ENCODE measurements at places on chromosomes 1 and 21.

- no peak for DNase-seq
These were observed 305.3 kb downstream of the KCNT2 start for GRCh38 chr1:196302981-196303380.

DNA sequence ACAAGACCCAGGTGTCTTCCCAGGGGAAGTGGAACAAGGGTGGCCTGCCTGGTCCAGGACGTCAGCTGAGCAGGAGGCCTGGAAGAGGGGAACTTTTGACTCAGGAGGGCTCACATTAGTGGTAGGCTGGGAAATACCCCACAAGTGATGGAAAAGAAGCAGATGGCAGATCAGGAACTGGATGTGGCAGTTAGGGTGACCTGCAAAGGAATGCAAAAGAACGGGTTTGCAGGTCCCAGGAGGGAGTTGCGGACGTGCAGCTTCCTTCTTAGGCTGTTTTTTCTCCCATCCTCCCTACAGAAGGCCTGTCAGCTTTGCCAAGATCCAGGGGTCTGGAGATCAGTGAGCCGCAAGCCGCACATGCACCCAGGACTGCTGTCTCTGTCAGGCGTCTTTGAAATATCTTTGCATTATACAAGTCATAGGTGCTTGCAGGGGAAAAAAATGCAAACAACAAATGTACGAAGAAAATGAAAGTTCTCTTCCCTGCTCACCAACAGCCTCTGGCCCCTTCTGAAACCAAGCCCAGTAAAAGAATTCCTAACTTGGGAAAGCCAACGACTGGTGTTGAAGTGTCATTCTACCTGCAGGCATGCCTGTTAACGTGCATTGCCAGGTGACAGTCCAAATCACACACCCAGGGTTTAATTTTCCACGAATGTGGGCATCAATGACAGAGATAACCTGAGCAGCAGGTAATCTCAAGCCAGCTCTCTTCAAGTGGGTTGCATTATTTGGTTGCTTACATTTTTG is 34.4 kb downstream of the NENF start:
- DNase-seq: no peak

GRCh38 chr21:33391656-33392055 is 11.6 kb upstream of the IFNGR2 start:
- DNase-seq: no peak

- DNase-seq: peak; percentile 66
These were observed 5.8 kb upstream of the EPHA8 start for GRCh38 chr1:22557341-22557950.

- no peak for DNase-seq
These were observed 95.4 kb upstream of the CLDN14 start for GRCh38 chr21:36575306-36575705.

DNA sequence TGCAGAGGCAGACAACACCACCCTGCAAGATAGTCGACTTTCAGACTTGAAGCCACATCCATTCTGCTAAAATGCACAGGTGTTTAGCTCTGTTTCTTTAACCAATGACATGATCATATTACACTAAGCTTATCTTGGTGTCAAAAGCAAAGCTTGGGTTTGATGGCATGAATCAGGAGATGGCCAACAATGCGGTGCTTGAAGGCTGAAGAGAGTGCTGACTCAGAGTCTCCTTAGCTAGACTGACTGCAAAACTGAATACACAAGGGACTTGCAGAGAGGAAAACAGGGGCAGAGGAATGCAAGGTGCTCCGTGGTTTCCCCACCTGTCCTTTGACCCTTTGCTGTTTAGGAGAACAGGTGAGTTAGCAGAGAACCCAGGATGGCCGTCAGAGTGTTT is 262.6 kb downstream of the SIPA1L2 start:
- DNase-seq: no peak

DNA sequence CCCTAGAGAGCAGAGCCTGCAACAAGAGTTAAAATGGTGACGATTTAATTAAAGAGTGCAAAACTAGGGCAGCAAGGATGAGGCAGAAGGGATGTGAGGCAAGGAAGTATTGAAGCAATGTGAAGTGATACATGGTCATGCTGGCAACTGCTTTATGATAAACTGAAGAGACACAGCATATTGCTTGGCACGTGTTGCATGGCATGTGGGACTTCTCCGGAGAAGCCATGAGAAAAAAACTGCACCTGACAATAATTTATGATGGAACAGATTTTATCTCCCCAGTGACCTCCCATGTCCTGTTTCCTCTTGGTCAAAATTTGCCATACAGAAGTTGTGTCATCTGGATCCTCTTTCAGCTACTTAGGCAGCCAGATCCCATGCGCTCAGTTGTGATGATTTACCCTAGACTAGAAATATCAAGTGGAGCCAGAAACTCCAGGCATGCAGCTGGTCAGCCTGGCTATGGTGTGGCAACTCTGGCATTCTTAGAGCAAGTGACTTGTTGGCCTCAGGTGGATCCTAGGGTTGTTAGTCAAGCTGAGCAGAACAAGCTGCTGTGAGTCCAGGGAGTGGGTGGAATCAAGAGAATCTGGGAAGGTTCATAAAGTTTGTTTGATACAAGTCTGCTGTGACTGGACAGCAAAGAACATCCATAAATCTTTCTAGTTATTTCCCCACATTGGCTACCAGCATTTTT is 611.4 kb upstream of the USP24 start:
- DNase-seq: no peak

DNA sequence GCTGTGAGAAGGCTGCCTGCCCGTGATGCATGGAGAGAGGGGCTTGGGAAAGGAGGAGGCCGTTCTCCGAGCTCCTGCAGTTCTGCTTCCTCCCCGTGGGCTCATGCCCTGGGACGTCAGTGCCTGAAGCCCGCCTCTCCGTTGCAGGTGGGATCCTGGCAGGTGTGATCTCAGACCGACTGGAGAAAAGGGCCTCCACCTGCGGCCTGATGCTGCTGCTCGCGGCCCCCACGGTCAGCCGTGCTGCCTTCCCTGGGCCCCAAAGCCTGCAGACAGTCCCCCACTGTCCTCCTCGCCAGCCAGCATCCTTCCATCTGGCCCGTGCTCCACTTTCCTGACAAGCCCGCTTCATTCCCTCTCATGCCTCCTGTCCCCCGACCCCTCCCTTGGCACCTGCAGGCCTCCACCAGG is 50.9 kb downstream of the SLC37A1 start:
- no peak for DNase-seq

DNA sequence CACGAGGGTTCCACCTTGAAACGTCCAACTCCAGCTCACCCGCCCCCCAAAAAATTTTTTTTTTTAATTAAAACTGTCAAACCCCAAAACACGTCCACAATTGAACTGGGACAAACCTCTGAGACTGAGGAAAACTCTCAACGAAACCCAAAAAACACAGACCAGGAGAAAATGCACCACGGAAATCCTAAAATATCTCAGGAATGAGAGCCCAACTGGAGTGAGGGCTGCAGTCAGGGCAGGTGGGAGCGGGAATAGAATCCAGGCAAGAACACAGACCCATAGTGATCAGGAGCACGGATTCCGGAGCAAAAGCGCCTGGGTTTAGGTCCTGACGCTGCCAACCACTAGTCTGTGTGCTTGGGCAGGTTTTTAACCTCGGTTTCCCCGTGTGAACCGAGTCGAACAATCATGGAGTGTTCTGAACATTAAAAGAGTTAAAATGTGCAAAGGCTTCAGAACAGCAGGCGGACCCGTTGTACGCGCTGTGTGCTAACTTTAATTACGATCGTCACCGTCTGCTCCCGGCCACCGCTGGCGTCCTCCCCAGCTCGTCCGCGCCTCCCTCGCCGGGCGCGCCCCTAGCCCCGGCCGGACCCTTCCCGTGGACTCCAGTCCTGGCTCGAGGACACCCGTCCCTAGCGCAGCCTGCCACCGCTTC is 624 bp downstream of the ARHGAP29 start:
- DNase-seq: no peak

GRCh38 chr1:196550731-196551130 is 57.5 kb downstream of the KCNT2 start:
- no peak for DNase-seq

GRCh38 chr1:8378981-8379470 is 61.1 kb downstream of the SLC45A1 start:
- no peak for DNase-seq

DNA sequence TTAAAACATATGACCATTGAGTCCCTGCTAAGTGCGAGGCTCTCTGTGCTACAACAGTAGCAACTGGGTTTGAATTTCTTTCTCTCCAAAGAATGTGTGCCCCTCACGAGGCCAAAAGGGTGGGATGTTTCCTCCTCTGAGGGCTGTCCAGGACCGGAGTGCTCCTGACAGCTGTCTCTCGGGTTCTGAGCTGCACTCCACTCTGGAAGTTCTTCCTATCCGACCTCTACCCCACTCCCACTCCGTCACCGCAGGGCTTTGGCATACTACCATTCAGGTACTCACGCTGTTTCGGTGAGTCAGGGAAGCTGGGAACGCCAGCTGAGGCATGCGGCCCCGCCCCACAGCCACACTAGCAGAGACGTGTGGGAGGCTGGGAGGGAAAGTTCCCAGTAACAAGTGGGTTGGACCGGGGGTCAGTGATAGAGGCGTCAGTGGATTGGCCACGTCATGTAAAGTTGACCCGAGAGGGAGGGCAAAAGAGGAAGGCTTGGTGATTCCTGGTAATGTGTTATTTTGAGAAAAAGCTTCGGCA is 705 bp upstream of the SLC50A1 start:
- DNase-seq: peak; percentile 66

- DNase-seq: no peak
These were observed 90.7 kb downstream of the XCL2 start for GRCh38 chr1:168453056-168453455.

DNA sequence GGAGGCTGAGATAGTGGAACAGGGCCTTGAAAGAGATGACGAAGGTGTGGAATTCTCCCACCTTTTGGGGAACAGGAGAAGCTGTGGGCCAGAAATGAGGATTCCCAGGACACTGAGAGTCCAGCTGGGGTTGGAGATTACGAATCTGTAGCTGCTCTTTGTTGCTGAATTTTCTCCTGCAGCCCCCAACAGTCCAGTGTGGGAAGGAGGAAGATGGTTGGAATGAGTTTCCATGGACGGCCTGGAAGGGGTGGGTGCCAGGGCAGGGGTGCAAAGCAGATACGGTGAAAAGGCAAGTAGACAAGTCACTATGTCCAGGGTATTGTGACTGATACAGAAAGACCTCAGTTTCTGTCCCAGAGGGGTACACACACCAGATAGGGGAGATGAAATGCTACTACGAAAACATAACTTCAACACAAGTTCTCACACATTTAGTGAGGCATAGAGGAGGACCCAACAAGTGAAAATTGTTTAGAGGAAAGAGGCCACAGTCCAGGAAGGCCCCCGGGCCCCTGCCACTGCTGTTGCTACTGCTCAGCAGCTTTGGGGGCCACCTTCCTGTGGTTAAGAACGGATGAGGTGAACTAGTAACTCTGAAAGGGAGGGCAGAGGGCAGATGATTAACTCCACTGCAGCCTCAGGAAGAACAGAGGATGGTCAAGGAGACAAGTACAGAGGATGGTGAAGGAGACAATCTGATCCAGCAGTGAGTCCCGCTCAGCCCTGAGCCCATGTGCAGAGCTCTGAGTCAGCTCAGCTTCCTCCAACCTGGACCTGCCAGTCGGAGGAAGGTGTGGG is 7.3 kb downstream of the CD244 start:
- DNase-seq: no peak

DNA sequence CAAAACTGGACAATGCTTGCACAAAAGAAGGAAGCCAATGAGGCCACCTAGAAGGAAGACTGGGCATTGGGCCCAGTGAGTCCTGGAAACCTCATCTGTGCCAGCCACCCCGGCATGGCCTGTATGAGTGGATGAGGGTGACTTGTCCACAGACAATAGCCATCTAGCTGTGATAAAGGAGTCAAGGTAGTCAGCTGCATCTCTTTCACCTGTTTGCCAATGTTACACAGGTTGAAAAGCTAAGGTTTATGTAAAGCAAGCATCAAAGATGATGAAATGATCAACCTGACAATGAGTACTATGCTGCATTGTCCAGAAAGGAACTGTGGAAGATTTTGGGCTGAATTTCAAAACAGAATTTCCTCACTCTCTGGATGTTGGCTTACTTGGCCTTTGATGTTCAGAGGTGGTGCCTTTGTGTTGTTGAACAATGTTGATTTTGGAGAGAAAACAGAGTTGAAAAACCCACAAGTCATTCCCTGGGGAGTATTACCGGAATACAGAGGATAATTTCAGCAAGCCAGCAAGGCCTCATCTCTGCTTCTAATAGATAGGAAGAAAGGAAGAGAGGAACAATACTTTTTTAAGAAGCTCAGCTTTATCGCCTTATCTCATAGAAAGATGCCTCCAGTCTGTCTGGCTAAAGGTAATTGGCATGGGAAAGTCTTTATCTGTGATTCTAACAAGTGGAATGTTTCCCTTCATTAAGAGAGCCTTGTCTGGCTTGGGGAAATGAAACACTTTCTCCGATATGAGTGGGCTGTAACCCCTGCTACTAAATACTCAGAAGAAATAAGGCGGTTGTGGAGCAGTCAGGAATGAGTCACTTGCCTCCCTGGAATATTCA is 11.4 kb upstream of the SELE start:
- no peak for DNase-seq

DNA sequence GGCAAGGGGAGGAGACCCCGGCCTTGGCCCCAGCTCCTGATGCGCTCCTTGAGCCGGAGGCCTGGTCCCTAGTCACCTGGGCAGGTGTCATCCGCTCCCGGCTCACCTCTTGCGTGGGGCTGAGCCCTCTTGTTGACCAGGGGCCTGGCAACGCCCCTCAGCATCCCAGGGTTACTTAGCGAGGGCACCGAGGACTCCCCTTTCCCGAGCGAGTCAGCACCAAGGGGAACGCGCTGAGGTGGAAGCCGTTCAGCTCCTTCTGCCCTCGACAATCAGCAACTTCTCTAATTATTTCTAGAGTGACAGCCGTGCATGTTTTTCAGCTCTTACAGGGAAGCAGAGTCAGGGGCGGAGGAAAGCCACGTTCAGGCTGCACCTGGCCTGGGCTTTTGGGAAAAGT is 522 bp downstream of the SLC45A1 start:
- no peak for DNase-seq

GRCh38 chr1:200306944-200307754 is 102.7 kb downstream of the ZNF281 start:
- DNase-seq: peak; percentile 13

All from NCI-H774 (cell line).